ENCODE measurements at places on chromosomes 16 and 17.

GRCh38 chr17:43171586-43172487 lies 823 bp downstream of the NBR1 start:
- DNase-seq = peak; percentile 17

- DNase-seq = no peak
Measured at GRCh38 chr16:65069065-65069464, 52.8 kb downstream of the CDH11 start.

DNA sequence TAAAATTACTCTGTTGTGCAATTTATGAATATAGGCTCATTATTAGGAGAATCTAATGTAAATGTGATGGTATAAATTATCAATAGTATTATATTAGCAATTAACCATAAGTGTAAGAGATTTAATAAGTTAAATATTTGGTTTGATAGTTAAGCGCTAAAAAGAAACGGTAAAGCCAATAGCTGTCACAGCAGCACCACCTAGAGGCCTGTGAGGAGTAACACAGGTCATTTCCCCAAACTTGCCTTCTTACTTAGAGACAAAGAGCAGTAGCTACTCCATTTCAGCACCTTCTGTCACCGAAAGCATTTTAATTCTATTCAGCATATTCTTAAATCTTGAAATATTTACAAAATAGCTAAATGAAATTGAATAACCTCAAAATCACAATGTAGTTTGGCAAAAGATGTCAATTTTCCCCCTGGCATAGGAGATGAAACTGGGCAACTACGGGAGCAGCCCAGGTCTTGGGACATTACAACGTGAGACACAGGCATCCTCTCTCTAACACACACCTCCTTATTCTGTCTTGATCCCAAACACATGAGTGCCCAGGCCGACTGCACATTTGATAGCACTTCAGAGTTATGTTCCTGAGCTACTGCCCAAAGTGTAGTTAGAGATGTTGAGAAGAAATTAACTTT lies 14.3 kb upstream of the DYNLRB2 start:
- peak; percentile 70 for DNase-seq

- peak; percentile 67 for DNase-seq
Measured at GRCh38 chr17:17440010-17440843, 36.6 kb upstream of the MED9 start.

- peak; percentile 60 for DNase-seq
Measured at GRCh38 chr16:67150833-67151396, at the start of gene B3GNT9. B3GNT9 (minus strand) TSS chr16:67150998; CDS start chr16:67150485, 513 bp downstream.

GRCh38 chr16:89320782-89321501 lies 103.4 kb downstream of the ZNF778 start:
- peak; percentile 81 for DNase-seq

DNA sequence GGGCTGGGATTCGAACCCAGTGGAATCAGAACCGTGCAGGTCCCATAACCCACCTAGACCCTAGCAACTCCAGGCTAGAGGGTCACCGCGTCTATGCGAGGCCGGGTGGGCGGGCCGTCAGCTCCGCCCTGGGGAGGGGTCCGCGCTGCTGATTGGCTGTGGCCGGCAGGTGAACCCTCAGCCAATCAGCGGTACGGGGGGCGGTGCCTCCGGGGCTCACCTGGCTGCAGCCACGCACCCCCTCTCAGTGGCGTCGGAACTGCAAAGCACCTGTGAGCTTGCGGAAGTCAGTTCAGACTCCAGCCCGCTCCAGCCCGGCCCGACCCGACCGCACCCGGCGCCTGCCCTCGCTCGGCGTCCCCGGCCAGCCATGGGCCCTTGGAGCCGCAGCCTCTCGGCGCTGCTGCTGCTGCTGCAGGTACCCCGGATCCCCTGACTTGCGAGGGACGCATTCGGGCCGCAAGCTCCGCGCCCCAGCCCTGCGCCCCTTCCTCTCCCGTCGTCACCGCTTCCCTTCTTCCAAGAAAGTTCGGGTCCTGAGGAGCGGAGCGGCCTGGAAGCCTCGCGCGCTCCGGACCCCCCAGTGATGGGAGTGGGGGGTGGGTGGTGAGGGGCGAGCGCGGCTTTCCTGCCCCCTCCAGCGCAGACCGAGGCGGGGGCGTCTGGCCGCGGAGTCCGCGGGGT lies at the start of gene CDH1:
CDH1 (plus strand) TSS at position 247 of the 684 bp plus-strand sequence; CDS start at position 371, 124 bp downstream.
- peak; percentile 44 for DNase-seq

- peak; percentile 21 for DNase-seq
Measured at GRCh38 chr16:64910356-64910755, 211.5 kb downstream of the CDH11 start.

GRCh38 chr17:14522795-14523387 lies 222.0 kb downstream of the HS3ST3B1 start:
- no peak for DNase-seq

DNA sequence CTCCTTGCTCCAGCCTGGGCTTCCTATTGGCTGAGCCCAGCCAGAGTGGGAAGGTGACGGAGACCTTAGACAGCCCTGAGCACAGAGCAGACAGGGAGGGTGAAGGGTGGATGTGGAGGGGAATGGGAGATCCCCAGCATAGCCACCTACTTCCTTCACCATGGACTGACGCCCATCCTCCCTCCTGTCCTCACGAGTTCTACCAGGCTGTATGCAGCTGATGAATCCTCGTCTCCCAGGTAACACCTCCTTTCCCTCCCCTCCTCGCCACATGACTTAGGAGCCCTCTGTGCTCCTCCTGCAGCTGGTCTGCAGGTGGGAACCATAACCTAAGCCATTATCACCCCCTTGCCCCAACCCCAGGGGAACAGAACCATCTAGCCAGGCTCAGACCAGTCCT lies 9.0 kb upstream of the CRHR1 start:
- DNase-seq = no peak

DNA sequence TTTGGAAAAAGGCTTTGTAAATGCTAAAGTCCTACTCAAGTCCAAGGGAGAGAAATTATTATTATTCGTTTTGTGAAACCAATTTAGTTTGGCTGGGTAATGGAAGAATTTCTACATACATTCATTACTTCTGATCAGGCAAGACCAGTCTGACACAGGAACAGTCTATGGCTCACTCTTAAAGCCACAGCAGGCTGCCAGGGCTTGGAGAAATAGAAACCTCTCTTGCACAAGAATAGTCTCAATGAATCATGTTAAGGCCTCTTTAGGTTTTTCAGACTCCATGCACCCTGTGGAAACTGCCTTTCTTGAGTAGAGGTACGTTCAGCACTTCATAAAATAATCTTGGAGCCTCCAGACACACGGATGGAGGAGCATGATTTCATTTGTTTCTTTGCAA lies 167.7 kb downstream of the IRX3 start:
- DNase-seq = no peak

DNA sequence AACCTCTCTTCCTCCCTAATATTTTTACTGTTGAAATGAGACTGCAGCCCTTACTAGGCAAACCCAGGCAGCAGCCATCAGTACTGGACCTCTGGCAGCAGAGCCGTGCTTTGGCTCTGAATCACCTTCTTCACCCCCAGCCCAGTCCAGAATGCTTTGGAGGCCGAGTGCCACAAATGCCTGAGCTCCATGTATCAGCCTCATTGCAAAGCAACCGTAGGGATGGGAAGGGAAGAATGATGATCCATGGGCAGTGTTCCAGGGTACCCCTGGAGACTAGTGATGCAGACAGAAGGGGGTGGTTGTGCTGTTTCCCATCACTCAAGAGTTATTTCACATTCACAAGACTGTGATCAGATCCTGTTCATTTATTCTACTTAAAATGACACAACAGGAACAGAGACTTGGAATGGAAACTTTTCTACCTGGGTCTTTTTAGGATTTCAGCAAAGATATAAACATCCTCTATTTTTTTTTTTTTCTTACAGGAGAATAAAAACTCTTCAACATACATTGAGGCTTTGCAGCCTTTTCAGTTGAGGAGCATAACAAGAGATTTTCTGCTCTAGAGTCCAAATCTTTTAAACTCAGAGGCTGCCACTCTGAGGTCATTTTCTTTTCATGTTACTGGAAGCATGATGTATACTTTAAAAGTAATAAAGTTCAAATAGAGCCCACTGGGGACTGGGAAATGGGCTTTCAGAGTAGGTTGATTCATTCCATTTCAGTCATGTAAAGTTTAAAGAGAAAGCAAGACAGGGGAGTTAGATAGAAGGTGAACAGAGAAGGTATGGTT lies 138.3 kb downstream of the KCNJ2 start:
- DNase-seq = no peak

DNA sequence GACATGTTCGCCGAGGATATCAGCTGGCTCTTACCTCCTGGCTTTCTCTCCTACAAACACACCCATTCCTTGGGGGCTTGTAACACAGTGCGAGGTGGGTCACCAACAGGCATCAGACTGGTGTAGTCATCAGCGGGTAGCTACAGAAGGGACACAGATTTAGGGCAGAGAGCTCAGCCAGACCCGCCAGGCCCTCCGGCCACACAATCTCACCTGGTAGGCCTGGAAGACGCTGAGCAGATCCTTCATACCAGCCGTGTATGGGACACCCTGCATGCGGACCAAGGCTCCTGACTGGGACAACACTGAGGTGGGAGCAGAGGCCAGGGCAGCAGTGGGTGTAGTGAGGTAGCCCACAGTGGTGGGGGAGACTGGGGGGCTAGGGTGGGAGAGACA lies 5.8 kb downstream of the ESRP2 start:
- no peak for DNase-seq

DNA sequence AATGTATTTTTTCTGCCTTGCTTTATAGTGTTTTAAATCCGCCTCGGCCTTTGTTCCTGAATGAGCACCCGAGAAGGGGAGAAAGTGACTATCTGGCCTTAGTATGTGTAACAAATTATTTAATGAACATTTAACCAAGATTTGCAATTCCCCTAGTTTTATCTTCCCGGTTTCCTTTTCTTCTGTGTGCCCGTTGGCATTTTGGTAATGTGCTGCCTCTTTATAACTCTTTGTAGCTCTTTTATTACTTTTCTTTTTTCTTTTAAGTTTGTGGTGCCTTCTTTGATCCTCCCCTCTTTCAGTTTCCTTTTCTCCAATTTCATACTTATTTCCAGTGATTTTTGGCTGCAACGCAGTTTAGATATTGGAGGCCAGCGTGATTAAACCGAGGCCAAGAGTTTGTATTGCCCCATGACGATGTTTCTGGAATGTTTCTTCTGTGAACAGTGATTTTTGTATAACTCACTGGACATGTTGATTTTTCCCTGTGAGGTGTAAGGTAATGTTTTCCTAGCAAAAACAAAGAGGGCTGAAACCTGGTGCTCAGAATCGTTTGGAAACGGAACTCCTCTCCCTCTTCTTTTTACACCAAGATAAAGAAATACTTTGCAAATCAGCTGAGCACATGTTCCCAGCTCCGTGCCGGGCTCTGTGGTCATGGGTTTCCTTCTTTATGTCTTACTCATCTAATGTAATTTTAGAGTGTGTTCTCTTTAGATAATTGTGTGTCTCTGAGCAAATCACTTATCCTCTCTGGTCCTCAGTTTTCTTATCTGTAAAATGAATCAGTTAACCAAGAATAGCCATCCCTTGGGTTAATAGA lies 344.3 kb downstream of the WWOX start:
- no peak for DNase-seq

- DNase-seq = peak; percentile 28
Measured at GRCh38 chr16:9824200-9825068, 357.8 kb downstream of the GRIN2A start.

GRCh38 chr17:48215583-48216139 lies 108.1 kb downstream of the SNX11 start:
- peak; percentile 62 for DNase-seq

GRCh38 chr16:17395849-17396480 lies 74.8 kb downstream of the XYLT1 start:
- no peak for DNase-seq

DNA sequence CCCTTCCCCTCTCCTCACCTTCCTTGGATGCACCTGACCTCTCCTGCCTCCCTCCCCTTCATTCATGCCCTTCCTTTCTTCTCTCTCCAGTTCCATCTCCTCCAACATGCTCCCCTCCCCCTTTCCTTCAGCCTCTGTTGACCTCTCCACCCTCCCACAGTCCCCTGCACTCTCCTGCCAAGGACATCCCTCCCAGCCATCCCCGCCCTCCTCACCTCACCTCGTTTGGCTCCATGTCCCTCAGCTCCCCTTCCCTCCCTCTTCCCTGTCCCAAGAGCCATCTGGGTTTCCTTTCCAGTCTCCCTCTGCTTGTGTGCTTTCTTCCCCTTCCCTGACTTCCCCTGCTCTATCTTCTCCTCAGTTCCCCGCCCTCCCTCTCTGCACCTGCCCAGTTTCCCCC lies 819.7 kb downstream of the KCNJ18 start:
- DNase-seq = no peak

DNA sequence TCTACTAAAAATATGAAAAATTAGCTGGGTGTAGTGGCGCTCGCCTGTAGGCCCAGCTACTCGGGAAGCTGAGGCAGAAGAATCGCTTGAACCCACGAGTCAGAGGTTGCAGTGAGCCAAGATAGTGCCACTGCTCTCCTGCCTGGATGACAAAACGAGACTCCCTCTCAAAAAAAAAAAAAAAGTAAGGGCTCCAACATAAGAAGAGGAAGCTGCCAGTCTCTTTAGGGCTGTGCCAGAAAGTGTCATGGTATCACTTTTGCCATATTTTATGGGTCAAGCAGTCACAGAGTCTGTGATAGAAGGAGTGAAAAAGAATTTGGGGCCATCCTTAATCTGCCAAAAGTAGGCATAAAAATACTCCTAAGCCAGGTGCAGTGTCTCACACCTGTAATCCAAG lies 1.4 kb upstream of the PIPOX start:
- DNase-seq = no peak

GRCh38 chr17:42386777-42387657 lies 1.2 kb downstream of the STAT3 start:
- DNase-seq = no peak

DNA sequence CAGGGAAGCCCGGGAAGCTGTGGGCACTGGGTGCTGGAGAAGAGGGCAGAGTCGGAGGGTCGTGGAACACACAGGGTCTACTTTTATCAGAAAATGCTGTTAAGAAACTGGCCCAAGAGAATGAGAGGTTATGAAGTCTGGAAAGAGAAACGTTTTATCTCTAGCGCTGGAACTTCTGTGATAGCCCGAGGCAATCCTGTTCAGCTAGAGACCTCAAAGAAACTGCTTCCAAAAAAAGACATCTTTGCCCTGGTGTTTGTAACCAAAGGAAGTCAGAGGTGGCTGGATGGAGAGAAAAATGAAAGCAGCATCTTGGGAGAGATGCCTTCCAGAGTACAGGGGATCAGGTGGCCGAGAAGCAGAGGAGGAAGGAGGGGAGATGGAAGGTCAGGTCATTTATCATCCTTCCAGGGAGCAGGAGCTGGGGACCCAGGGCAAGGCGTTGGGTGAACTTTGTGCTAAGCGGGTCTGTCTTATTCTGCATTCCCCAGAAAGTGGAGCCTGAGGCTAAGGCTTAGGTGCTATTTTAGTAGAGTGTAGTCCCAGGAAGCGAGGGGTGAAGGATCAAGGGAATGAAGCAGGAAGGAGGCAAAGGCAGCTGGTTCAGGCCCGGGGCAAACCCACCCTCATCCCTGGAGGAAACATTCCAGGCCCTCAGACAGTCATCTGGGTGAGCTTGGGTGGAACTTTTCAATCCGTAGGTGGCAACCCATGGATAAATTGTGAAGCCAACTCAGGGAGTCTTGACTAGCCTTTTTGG lies 66.5 kb downstream of the MGAT5B start:
- no peak for DNase-seq

- no peak for DNase-seq
Measured at GRCh38 chr17:34173241-34173640, 81.8 kb upstream of the CCL2 start.

DNA sequence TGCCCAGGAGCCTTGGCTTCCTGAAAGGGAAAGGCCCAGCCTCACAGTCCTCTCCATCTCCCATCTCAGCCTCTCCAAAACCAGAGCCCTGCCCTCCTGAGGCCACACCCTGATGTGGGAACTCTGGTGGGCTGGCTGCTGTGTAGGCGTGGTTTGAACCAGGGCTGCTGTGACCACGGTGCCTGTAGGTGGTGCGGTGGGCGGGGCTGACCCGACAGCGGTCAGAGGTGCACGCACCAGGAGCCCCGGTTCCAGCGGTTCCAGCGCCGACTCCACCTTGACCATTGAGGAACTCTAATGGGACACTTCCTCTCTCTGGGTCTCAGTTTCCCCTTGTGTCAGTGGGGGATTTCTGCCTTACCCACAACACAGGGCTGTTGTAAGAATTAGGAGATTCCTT lies 2.4 kb downstream of the RAP1GAP2 start:
- no peak for DNase-seq

All from retina (tissue), 1 donor.